Posterior cingulate gyrus (tissue), 11 donors: ENCODE measurements at places on chromosomes 13 and 19.

DNA sequence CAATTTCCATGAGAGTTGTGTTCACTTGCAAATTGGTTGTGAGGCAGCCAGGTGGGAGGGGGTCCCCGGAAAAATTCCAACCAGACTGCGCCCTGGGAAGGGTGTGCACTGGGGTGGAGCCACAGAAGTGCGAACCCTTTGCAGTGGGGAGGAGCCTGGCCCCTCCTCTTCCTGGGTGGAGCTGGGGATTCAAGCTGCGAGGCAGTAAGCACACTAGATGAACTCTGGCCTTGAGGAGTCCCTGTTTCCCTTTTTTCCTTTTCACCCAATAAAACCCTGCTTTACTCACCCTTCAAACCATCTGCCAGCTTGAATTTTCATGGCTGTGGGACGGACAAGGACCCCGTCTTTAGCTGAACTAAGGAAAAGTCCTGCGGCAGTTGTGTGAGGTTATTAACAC, 31.0 kb upstream of the MBNL2 start:
- no peak for DNase-seq

- no peak for DNase-seq
Observed at GRCh38 chr19:34508540-34508939, 27.0 kb downstream of the WTIP start.

GRCh38 chr19:35639321-35639639, 2.3 kb upstream of the ETV2 start:
- DNase-seq = no peak

- peak; percentile 80 for DNase-seq
Observed at GRCh38 chr19:3304871-3305423, 61.4 kb upstream of the NFIC start.

- no peak for DNase-seq
Observed at GRCh38 chr19:9552536-9553274, 14.3 kb upstream of the ZNF426 start.

DNA sequence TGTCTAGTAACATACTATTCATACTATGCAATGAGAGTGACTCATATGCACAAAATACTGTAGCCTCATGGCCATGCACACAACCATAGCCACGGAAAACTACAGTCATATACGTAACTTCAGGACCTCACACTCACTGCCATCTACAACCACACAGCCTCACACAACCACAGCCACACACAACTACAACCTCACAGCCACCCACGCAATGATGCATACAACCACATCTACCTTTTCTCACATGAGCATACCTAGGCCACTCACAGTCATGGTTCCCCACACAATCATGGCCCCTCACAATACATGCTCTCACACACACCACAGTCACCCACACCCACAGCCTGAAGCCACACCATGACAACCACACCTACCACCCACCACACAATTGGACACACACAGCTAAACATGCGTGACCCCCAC, 8.7 kb upstream of the TNFSF14 start:
- no peak for DNase-seq
